Stimulated activated CD8-positive, alpha-beta memory T cell treated with anti-CD3 and anti-CD28 coated beads, Interleukin-7, amount 100 ng/mL, for 4 hours (primary cell): ENCODE measurements at places on chromosomes 2 and 18.

DNA sequence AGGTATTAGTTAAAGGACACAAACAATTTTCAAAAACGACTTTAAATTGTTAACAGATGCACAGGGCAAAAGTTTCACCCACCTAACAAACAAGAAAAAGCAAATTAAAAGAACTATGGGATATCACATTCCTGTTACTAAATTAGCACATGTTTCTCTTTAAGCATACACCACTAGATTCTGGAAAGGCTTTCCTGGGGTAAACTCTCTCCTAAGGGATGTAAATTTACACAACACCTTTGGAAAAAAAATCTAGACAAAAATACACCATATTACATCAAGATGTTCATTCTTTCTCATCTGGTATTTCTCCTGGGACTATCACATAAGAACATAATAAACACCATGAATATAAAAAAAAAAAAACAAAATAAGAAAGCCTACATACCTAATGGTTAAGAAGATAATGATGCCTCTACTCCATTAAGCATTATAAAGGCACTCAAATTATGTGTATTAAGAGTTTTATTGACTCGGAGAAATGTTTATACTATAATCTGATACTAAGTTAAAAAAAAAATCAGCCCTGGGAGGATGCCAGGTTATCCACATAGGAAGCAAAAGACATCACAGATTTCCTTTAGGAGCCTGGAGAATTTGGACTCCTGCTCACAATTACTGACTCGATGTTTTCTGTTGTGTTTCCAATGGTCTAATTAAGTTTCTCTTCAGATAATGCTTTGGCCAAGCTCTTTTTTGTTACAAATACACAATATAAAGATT is 82.8 kb upstream of the AFF3 start:
- DNase-seq: no peak

DNA sequence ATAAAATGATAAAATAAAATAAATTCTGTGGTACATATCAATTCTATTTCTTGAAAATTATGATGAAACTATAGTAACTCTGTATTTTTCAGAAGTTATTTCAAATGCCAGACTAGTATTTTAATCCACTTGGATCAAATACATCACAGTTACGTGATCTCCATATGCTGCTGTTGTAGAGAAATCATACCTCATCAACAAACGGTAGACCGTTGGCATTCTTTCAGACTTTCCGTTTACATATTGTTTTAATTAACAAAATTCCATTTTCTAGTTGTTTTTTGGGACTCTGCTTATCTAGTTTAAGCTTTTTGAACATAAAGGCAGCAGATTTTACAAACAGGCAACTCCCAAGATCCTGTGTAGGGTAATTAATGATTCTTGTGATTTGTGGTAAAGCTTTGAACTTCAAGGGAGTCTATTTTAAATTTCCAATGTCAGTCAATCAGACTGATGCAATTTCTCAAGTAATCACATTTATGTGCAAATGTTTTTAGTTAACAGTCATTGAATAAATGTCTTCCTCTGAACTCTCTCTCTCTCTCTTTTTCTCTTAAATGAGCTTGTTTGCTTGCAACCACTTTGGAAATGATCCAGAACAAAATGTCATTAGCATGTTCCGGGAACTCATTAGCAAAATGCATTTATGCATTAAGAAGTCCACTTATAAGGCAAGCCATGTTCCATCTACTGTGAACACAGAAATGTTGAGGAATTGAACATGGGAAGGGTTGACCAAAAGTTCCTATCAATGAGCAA is 31.8 kb downstream of the NYAP2 start:
- no peak for DNase-seq

DNA sequence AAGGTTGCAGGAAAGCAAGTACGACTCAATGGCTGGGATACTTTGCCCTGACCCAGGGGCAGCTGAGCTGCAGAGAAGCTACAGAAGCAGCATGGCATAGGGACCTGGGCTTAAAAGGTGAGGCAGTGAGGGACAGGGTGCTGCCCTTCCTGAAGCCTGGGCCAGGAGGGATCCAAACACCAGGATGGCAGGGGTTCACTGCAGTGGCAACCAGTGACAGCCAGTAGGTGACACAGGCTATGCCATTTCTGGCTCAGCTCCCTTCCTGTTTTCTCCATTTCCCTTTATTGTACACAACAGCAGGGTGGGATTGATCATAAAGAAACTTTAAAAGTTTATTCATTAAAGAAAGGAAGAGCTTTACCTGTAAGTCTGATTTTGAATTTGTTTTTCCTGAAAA is 48.8 kb downstream of the CABYR start:
- DNase-seq: no peak

DNA sequence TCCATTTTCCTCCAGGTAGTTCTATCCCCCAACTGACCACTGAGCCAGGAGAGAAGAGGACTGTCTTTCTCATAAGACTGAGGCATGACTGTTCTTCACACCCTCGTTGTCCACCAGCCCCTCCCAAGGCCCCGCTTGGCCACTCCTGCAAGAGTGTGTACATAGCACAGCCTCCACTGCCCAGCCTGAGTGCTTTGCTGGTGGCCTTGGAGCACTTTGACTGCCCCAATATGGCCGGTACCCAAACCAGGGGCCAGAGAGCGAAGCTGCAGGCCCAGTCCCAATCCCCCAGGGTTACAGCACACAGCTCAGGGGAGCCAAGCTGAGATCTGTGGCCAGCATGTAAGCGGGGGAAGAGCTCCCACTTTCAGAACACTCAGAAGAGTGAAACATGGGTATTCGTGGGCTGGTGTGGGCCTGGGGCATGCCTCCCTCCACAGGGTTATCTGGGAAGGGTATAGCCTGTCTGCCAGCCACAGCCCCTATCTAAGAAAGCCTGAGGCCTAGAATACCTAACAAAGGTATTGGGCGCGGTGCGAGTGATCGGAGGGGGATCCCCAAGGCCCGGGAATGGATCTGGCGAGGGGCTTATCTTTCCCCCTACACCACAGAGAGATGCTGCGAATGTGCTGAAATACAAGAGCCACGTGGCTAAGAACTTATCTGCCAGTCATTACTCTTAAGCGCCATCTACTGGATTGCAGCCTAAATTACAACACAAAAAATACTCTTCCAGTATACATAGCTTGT is 163.8 kb downstream of the WDPCP start:
- DNase-seq: no peak

- DNase-seq: no peak
Measured at GRCh38 chr2:214098811-214099210, 312.0 kb upstream of the VWC2L start.

DNA sequence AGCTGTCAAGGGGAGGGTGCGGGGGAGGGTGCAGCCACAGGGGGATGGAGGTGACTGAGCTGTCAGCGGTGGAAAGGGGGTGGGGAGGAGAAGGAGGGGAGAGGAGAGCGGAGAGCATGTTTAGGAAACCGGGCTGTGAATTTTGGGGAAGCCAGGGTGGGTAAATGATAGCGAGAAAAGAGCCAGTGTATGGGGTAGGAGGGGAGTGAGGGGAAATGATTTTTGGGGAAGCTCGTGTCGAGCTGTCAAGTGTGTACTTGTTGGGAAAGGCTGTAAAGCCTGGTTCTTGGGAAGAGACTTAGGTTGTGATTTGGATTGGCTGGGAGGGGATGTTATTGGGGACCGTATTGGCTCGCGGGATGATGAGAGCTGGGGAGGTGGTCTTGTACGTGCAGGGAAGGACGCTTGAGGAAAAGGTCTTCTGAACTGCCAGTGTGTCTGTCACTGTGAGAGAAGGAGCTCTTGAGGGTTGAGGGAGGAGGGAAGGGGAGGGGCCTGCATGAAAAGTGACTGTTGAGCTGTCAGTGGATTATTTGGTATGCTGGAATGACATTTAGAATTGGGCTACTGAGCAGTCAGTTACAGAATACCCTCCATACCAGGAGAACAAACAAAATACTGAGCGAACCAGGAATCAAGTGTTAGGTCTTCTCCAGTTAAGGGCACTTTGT is 1.0 kb downstream of the UBR3 start:
- peak; percentile 35 for DNase-seq

GRCh38 chr18:58058720-58059119 is 14.7 kb downstream of the NEDD4L start:
- no peak for DNase-seq

DNA sequence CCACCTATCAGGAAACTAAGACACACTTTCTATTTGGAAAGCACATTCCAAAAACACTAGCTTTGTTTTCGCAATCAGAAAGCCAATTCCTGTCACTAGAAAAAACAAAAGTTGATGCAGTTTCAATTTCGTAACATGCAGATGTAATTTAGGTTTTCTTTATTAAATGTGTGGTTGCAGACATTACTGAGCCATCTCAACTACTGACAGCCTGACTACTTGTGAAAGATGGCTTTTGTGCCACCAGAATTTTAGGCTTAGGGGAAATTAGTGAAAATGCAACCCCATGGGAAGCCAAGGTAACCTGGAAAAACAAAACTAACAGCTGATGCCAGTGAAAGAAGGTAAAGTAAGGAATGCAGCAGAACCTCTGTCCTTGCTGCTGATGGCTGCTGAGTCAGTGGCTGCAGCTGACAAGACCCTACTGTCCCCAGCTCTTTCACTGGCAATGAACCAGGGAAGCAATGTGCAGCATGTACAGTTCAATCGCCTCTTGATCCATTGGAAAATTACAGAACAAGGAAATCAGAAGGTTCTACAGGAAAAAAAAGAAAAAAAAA is 34.9 kb downstream of the FEZ2 start:
- no peak for DNase-seq
